ENCODE measurements at places on chromosomes 11 and 22.

DNA sequence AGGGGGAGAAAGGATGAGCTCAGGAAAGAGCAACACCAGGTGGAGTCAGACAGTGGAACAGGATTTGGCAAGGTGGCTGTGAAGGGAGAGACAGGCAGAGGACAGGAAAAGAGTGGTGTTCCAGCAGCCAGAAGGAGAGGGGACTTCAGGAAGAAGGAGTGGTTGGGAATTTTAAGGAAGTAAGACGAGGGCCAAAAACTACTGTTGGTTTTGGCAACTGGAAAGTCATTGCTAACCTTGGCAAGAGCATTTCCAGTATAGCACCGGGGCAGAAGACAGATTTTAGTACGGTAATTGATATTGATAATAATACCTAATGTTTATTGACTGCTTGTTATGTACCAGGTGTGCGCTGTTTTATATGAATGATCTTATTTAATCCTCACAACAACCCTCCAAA, 15.4 kb upstream of the DDX6 start:
- no peak for DNase-seq

GRCh38 chr11:82901165-82901921, at the start of gene DDIAS:
Gene DDIAS, plus strand, starts transcription at chr11:82901736. Its CDS starts 13,003 bp downstream, at chr11:82914739.
- peak; percentile 92 for DNase-seq

GRCh38 chr22:27113641-27114040, 456.3 kb downstream of the MIAT start:
- no peak for DNase-seq

- DNase-seq: no peak
Measured at GRCh38 chr11:74948546-74948897, 369 bp downstream of the XRRA1 start.

DNA sequence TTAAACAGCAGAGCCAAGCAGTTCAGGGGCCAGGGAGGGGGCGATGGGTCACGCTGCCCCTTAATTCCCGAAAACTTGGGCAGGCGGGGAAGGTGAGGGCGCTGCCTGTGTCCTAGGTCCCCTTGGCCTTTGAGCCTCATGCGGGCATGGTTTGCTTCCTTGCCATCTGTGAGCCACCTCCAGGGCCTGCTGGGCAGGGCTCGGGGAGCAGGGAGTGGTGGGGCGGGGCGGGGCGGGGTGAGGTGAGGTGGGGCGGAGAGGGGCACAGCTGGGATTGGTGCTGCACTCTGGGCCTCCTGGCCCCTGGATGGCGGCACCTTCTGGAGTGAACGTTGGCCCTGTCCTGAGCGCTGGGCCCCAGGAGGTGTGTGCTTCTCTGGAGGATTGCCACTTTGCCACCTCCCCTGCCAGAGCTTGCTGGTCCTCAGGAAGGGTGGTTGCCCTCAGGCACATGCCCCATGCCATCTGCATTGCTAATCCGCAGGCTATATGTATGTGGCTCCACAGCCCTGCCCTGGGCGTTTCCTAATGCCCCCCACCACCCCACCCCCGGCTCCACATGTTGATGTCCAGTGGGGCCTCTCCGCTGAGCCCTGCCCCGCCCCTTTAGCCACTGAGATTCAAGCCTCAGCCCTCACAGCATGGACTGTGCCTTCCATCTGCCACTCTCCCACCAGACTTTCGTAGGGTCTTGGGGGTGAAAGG, 352.5 kb downstream of the TBC1D22A start:
- DNase-seq: no peak

DNA sequence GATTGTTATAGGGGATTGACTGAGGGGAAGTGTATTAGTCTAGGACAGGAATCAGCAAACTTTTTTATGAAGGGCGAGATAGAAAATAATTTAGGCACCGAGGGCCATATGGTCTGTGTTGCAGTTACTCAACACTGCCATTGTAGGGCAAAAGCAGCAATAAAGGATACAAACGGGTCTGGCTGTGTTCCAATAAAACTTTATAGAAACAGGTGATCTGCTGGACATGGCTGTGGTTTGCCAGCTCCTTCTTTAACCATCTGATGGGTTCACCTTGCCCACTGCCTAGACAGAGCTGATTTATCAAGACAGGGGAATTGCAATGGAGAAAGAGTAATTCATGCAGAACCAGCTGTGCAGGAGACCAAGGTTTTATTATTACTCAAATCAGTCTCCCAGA, 20.0 kb downstream of the PRR5L start:
- DNase-seq: no peak

DNA sequence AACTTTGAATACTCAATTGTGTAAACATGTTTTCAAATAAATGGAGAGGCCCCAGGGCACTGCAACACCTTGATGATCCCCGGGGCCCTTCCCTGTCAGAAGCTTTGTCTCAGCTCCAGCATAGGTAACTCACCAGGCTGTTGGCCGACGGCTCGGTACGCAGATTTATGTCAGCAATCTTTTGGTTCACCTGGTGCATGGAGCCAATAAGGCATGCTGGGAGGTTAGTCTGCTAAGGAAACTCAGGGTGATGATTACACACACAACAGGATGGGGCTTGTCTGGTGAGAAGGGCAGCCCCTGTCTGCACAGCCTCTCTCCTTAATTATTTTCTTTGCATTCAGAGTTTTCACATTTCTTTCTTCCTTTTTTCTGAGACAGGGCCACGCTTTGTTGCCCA, 10.8 kb downstream of the FAM227A start:
- no peak for DNase-seq

GRCh38 chr11:125600663-125601062, 8.0 kb downstream of the STT3A start:
- DNase-seq: no peak

- no peak for DNase-seq
Measured at GRCh38 chr22:17191163-17191784, 28.0 kb downstream of the ADA2 start.

DNA sequence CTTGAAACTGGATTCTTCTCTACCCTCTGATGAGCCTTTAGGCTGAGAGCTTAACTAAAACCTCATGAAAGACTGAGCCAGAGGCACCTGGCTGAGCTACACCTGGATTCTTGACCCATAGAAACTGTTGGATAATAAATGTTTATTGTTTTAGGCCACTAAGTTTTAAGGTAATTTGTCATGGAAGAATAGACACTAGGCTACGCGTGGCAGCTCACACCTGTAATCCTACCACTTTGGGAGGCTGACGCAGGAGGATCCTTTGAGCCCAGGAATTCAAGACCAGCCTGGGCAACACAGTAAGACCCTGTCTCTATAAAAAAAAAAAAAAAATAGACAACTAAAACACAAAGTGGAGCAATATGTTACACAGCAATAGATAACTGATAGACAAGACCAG, 29.2 kb upstream of the UPB1 start:
- no peak for DNase-seq

GRCh38 chr11:19458231-19458630, 217.5 kb upstream of the E2F8 start:
- DNase-seq: no peak

DNA sequence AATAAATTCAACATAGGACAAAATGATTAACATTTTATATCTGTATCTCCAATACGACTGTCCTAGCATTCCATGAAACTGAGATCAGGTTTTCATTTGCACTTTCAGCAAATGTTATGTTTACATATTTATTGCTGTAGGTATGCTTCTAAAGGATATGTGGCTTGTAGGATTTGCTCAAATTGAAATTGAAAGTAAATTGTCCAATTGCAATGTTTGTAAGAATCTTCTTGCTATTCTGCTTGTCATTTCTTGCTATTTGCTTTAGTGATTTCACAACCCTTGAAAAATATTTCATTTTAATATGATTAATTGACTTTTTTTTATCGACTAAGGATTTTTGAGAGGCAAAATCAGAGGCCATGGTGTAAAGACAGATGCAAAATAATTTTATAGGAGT, 904.2 kb upstream of the RAG2 start:
- no peak for DNase-seq

DNA sequence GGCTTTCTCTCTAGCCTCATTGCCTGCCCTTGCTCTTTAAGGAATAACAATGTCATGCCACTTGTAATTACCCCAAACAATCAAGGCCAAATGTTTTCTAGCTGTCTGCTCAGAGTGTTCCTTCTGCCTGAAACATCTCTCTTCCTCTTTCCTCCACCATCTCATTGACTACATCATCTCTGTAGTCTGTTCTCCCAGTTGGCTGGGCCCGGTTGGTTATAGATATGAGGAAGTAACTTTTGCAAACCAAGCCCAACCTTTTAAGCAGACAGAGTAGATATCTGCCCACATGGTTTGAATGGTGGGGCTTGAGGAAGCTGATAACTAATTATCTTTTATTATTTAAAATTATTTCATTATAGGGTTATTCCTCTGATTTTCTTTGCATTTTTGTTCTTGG, 104.5 kb downstream of the NTM start:
- DNase-seq: no peak

- no peak for DNase-seq
Measured at GRCh38 chr11:15871904-15872626, 484.3 kb downstream of the SOX6 start.

DNA sequence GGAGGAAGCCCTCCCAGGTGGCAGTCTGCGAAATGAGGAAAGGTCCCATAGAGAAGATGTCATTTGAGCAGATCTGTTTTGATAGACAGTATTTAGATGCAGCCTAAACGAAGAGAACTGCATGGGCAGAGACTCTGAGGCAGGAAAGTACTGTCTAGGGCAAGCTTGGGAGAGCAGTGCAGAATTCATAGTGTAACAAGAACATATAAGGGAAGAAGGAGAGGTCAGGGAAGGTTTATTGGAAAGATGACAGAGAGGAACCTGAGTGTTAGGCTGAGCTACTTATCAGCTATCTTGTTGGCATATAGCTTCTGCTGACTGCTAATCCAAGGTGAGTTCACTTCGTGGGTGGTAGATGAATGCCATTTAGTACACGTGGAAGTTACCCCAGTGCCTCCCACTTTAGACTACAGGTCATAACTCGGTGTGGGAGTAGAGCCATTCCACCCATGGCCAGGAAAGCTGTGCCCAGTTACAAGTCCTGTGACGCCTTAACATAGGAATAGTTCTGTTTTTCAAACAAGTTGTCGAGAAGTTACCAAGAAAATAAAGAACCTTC, 99.5 kb downstream of the DBX1 start:
- DNase-seq: no peak
